Peyer's patch (tissue), 4 donors: ENCODE measurements at places on chromosomes 1 and 21.

GRCh38 chr1:230818901-230819300 is 49.4 kb downstream of the C1orf198 start:
- no peak for DNase-seq

DNA sequence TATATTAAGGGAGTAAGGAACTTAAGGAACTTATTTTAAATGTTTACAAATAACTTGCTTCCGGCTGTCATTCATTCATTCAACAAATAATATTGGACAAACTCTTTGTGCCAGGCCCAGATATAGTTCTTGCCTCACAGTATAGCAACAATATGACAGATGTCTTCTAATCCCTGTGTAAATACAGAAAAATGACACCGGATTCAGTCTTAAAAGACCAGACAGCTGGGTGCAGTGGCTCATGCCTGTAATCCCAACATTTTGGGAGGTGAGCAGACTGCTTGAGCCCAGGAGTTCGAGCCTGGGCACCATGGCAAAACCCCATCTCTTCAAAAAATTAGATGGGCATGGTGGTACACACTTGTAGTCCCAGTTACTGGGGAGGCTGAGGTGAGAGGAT is 23.7 kb downstream of the EIF2B3 start:
- DNase-seq = no peak

- DNase-seq = no peak
Measured at GRCh38 chr1:214363386-214363785, 82.4 kb downstream of the SMYD2 start.

GRCh38 chr1:76759171-76759860 is 108.0 kb upstream of the ST6GALNAC5 start:
- no peak for DNase-seq

DNA sequence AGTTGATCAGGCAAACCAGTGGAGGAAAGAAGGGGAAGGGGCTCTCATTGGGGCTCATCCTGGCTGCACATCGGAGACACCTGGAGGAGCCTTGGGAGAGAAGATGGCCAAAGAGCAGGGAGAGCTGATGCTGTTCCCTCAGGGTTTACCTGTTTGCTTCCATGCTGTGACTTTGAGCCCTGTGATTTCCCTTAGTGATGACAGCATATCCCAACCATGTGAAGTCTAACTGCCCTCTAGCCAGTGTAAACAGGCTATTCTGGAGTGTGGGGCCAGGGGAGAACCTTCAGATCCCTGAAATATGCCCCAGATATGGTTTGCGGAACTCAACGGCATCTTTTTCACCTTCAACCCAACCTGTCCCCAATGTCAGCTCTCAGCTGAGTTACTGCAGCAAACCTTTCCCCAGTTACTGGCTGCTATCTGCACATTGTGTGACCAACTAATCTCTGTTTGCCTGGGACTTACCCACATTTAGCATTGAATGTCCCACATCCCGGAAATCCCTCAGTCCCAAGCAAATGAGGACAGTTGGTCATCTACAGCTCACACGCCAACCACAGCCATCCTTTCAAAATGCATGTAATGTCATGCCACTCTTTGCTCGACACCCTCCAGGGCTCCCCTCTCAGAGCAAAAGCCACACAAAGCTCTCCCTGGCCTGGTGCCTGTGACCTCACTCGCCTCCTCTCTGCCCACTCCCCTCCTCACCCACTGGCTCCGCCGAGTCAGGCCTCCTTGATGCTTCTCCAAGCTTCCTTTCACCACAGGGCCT is 242.3 kb downstream of the KCNJ6 start:
- DNase-seq = no peak

DNA sequence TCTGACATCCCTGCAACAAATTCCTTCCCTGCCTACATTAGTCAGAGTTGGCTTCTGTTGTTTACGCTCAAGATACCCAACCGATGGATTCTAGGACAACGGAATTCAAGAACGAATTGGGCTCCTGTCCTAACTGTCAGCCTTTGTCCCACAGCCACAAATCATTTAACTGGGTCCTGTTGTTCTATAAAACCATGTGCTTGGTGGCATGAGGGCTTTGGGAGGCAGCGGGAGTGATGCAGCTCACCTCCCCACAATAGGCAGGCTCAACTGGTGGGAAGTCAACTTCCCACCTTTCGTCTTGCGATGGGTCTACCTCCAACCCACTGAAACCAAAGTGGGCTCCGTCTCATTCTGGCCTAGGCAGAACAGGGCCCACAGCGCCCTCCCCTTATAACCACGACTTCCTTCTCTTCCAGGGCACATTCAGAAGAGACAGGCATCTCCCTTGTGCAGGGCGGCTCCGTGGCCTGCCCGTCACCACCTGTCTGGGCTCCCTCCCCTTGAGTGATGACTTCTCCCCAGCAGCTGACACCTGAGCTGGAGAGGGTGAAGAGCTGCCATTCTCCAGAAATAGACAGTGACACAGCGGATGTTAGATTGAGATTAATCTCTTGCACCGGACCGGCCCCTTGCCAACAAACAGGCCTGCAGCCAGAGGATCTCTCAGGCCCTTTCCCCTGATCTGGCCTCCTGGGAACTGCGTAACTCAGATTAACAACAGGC is 26.5 kb downstream of the LRRC38 start:
- DNase-seq = no peak

DNA sequence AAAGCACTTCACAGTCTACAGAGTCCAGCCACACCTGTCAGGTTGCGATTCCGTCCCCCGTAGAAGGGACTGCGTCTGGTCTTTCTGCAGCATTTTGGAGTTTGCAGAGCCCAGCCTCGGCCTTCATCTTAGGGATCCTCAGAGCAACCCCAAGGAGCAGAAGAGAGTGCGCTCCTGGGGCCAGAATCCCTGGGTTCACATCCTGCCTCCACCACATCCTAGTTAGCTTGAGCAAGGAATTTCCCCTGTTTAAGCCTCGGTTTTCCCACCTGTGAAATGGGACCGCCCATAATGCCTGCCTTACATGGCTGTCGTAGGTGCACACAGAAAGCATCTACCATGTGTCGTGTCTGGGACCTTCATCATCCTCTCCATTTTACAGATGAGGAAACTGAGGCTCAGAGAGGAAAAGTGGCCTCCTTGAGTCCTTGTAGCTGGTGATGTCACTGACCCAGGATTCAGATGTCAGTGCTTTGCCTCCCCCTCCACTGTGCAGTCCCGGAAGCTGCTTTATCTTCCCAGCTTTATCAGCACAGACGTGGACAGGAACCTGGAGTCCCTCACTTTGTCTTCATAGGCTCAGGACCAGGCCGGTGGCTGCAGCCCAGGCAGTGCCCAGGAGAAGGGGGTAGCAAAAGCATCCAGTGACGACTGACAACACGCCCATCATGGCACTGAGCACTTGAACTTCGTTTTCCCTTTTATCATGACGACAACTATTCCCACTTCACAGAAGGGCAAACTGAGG is 438.5 kb downstream of the MATN1 start:
- DNase-seq = peak; percentile 4

DNA sequence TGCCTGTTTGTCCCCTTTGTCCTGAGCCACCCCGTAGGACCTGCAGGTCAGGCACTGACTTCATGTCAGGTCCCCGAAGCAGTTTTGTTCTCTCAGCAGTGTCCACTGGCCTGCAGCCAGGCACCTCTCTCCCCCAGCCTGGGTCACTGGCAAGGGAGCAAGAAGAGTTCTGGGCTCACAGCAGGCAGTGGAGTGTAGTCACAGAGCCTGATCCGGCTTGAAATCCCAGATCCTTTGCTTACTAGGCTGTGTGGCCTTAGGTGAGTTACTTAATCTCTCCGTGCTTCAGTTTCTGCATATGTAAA is 34.2 kb downstream of the L1TD1 start:
- DNase-seq = no peak

DNA sequence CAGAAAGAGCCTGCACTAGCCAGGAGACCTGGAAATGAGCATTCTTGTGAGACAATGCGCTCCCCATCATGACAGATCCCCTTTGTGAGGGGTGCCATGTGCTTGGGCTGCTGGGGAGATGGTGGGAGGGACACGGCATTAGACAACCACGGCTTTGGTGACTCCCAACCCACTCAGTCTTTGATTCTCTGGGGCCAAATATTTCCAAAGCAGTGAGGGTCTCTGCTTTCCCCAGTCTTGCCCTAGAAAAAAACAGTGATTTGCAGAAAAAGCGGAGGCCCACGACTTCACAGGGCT is 10.2 kb downstream of the SLC45A3 start:
- no peak for DNase-seq

DNA sequence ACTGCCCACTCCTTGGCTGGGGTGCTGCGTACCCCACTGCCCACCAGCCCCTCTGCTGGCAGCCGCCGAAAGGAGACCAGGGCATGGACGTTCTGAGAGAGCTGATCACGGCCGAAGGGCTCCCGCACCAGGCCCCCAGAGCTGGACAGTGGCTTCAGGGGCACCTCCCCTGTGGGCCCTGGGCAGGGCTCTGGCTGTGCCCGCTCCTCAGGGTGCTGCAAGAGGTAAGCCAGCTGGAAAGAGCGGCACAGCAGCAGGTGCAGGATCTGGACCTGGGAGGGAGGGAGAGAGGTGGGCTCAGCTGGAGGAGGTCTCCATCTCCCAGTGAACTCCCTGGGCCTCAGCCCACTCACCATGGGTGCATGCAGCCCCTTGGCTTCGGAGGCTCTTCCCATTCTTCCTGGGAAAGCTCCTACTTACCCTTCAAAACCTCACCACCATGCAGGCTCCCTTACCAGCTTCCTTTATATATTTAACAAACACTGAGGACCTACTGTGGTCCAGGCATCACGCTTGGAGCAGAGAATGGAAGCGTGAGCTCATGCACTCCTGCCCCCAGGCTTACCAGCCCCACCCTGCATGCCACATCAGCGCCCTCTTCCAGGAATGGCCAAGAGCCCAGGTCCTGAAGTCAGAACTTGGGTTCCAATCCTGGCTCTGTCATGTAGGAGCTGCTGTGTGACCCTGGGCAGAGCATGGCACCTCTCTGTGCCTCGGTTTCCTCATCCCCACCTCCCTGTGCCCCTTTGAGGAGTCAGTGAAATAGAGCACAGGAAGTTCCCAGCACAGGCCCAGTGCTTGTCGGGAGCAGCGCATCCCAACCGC is 6.8 kb upstream of the KIF17 start:
- DNase-seq = peak; percentile 27

- DNase-seq = peak; percentile 94
Measured at GRCh38 chr1:43172527-43172972, 420 bp downstream of the CFAP57 start.

DNA sequence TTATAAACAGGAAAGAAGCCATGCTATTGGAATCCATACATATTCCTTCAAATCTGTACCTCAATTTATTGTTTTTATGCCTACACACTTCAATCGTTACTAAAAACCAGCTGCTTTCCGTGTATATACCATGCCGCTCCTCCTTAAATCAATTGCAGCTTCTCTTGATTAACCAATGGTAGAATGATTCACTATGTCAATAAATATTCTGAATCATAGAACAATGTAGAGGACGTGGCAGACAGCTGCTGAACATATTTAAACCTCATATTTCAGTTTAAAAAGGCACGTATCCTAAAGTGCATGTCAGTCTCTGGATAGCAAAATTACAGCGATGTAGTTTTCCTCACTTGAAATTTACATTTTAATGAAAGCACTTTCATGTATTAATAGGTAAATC is 100.4 kb downstream of the MRPL39 start:
- no peak for DNase-seq

DNA sequence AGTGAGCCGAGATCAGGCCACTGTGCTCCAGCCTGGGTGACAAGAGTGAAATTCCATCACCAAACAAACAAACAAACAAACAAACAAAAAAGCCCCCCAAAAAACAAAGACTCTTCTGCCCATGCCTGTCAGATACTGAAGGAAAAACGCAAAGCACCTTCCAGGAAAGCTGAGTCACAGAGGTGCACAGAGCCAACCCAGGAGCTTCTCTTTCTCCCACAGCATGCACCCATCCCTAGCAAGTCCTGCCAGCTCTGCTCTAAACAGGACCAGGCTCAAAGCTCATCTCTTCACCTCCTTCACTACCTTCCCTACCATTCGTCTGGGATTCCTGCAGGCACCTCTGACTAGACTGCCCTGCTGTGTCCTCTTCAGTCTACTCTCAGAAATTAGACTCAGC is 46.5 kb downstream of the ETS2 start:
- DNase-seq = no peak

GRCh38 chr1:232764458-232765251 is 40.6 kb upstream of the MAP10 start:
- DNase-seq = peak; percentile 62

- no peak for DNase-seq
Measured at GRCh38 chr1:46449223-46450159, 40.1 kb upstream of the DMBX1 start.

- no peak for DNase-seq
Measured at GRCh38 chr1:107430540-107431228, 289.8 kb downstream of the NTNG1 start.

GRCh38 chr1:205994346-205994745 is 8.8 kb downstream of the RAB7B start:
- no peak for DNase-seq

- DNase-seq = no peak
Measured at GRCh38 chr21:38266732-38267131, 9.9 kb downstream of the KCNJ15 start.

DNA sequence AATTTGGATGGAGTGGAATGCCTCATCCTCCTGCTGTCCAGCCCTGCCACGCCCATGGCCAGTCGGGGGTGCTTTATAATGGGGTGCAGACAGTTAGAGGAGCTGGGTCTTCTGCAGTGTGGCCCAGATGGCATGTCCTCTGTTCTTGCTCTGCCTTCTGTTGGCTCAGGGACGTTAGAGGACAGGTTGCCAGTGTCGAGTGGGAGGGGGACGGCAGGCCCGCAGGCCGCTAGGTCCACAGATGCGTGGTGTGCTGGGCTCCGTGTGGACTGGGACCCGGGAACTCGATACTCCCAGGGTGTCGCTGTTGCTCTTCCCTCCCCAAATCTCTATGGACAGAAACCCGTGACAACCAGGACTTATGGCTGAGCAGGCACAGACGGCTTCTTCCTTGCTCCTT is 33.3 kb downstream of the SIM2 start:
- DNase-seq = no peak

GRCh38 chr1:5779608-5780323 is 212.5 kb downstream of the NPHP4 start:
- no peak for DNase-seq
